ENCODE measurements at places on chromosomes 4 and X. TPM values are rescaled to one million over a fixed set of nuclear protein-coding genes. Genes with fewer than 3 reads are reported as not detected.

GRCh38 chrX:23901805-23902204 lies 5.9 kb downstream of the APOO start:
- DNase-seq = no peak

EMCN gene
- total RNA-seq = 5.2 TPM

DNA sequence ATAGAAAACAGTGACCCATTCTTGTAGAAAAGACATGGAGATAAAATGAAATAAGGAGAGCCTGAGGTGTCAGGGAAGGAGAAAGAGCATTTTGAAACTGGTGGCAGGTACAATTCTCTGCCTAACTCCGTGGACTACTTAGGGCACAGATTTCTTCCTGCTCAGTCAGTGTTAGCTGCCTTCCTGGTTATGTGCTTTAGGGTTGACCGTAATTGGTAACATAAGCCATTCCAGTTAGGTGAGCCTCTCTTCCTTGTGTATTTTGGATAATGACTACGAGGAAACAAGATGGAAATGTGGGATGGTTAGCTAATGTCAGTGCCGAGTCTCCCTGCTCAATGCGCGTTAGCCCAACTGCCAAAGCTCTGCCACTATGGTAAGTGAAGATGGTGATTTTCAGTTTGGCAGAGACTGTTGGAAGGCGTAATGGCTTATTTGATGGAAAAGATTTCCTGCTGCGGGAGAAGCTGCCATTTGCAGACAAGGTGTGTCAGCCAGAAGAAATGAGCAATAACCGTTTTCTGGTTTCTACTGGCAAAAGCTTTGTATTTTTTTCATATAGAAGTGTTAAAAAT lies 174.1 kb downstream of the CBR4 start:
- DNase-seq = peak; percentile 26

DNA sequence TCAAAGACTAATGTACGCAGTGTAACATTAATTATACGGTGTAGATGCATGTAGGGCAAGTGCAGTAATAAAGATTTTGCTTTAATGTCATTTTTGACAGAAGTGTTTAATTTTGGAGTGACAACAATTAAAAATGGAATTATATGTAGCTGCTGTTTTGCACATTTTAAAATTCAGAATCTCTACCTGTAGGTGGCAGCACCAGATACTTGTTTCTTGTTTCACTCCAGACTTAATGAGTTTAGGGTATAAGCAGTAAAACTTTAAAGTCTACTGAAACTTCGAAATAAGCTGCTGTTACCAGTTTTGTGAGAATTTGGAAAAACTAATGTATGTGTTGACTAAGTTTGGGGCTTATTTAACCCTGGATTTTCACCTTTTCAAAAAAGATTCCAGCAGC lies 144.9 kb downstream of the POLA1 start:
- peak; percentile 6 for DNase-seq

DNA sequence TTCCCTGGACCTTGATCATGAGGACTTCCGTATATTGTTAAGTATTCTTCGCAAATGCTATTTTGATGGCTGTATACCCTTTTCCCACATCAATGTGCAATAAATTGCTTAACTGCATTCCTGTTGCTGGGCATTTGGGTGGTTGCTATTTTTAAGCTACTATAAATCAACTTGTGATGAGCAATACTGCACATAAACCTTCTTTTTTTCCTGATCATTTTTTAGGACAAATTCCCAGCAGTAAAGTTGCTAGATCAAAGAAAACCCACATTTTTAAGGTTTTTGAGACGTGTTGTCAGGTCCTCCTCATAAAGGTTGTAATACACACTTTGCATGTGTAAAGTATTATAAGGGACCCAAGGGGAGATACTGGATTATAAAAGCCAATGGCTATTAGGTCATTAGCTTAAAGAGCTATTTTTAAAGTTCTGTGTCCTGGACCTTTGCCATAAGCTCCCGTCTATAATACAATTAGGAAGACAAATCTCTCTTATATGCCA lies 35.6 kb downstream of the LIMCH1 start:
- DNase-seq = no peak

GABRQ gene
- 1.6 TPM for total RNA-seq

GABRA4 gene
- 1.8 TPM for total RNA-seq

S100P gene
- 0.27 TPM for total RNA-seq

DNA sequence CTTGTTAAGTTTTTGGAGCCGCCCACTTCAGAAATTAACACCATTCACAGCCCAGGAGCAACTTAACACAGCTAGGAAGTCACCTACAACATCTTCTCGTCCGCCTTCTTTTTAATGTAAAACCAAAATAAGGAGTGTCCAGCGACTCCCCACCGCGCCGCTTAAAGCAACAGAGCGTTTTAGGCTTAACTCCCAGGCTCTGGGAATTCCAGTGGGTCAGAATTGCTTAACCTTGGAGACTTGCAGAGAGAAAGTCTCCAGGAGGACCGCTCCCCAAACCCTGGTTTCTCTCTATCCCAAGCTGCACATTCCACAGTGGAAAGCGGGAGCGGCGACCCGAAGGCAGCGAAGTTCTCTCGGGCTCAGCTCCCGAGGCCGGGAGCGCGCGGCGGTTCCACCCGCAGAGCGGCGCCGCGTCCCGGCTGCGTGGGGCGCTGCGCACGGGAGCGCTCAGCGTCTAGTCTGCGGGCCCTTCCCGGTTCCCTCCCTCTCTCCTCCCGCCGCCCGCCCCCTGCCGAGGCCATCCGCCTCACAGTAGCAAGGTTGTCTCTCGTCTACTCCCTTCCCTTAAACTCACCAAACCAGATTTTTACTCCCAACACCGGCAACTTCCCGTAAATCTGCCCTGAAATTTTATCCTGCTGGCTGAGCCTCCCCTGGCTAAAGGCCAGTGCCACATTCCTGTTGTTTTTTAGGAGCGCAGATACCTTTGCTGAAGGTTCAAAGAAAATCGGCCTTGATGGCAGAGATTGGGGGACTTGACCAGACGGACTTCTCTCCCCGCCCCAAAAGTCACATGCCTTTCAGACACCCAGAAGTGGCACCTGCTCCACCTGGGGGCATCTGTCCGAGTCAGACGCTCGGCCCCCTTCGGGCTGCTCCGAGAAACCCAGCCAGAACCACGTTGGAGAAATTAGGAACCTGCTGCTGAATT lies at the start of gene RBM47:
TSS of gene RBM47 (minus strand) at position 464 of the 934 bp plus-strand sequence. CDS start 190,971 bp downstream, outside the sequence.
- DNase-seq = peak; percentile 2

MAGEA9 gene
- not detected for total RNA-seq

- no peak for DNase-seq
Observed at GRCh38 chrX:77431227-77431626, 16.0 kb upstream of the FGF16 start.

- no peak for DNase-seq
Observed at GRCh38 chr4:10353110-10353509, 104.1 kb downstream of the ZNF518B start.

DNA sequence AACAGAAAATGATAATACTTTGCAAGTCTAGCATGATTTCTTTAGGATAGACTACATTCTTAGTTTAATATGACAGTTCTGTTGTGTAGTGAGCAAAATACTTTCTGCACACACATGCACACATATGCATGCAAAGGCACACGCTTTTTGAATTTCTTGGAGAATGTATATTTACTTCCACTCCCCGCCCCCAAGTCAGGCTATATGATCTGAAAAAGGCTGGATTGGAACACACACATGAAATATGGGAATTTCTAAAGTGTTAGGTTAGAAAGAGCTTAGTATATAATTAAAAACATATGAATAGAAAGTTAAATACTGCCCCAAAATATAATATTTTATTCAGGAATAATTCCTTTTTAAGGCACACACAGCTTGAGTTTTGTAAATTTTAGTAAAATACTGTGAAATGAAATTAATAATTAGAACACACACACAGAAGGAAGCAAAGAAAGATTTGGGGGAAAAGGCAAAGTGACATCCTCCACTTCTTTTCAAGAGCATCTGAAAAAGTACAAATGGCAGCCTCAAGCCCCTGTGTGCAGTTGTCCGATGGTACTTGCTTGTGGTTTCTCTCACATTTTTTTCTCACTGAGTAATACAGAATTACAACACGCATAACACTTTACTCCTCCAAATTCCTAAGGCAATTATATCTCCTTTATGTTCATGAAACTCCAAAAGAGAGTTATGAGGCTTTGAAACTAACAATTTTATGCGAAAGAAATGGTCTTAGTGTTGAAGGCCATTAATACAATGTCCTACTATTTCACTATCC lies 228.9 kb upstream of the ETNPPL start:
- DNase-seq = no peak

GPC3 gene
- 13.8 TPM for total RNA-seq

DNA sequence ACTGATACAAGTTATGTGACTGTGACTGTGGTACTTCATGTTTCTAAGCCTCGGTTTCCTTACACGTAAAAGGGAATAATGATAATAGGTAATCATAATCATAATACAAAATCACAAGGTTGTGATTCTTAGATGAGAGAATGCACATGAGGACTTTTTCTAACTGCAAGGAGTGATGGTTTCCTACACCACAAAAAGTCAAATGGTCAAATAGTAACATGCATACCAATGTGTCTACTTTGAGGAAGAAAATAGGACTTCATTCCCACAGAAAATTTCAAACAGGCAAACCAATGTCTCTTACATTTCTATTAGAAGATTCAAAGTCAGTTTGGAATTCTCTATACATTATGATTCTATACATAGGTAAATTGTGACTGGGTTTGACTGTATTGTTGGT lies 368.7 kb upstream of the FTHL17 start:
- DNase-seq = no peak

DNA sequence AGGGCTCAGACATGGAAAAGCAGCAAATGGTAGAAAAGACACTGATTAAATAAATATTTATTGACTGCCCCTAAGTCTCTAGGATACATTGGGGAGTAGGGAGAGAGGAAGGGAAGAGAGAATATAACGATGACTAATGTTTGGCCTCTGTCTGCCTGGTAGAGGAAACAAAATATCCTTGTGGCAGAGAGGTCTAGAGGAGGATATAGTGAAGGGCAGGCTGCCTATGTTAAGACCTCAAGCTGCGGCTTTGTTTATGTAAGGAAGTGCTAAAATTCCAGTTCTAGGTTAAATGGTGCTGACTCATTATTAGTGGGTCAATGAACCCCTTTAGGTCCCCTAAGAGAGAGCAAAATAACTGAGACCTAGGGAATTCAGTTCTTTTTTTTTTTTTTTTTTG lies 427.3 kb upstream of the FTHL17 start:
- no peak for DNase-seq

AMTN gene
- total RNA-seq = not detected

CLCN4 gene
- total RNA-seq = 44.0 TPM

GRCh38 chr4:158068068-158068467 lies 104.8 kb downstream of the GASK1B start:
- DNase-seq = no peak

UBE2D3 gene
- total RNA-seq = 238 TPM

DCAF12L2 gene
- 4.6 TPM for total RNA-seq

HERC6 gene
- total RNA-seq = 2.4 TPM

DNA sequence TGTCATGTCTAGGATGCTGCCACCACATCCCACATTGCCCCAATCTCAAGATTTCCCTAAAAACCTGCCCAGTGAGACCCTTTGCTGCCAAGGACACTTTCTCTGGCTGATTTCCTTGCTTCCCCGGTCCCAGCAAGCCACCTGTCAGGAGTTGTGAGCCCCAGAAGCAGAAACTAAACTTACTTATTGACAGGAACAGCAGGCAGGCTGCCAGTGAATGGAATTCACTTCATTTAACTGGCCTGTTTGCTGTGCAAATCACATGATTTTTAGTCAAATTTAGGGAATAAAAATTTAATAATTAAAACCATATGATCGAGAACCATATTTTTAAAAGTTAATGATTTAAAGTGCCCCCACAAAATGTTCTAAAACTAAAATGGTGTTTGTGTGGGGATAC lies 48.5 kb downstream of the MAMLD1 start:
- DNase-seq = no peak

FAM9A gene
- total RNA-seq = not detected

DNA sequence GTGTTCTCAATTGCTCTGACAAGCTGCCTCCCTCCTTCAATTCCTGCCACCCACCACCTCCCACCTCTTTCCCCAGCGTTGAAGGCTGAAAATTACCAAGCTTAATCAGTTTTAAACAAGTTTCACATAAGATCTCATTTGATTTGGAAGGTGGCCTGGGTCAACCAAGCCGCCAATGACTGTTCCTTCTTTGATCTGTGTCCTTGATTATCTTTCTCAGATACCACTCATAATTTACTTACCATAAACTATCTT lies 211.4 kb downstream of the SLIT2 start:
- DNase-seq = no peak

- no peak for DNase-seq
Observed at GRCh38 chrX:134679221-134679620, 20.9 kb upstream of the PLAC1 start.

GRCh38 chrX:45601052-45601451 lies 400.4 kb upstream of the DIPK2B start:
- DNase-seq = no peak

PLS3 gene
- total RNA-seq = 14.6 TPM

NUDT11 gene
- total RNA-seq = 41.6 TPM

PDGFC gene
- total RNA-seq = 23.0 TPM

KDR gene
- total RNA-seq = 17.7 TPM

PABPC1L2A gene
- total RNA-seq = 0.91 TPM

GRCh38 chr4:106529348-106530023 lies 160.9 kb upstream of the GIMD1 start:
- DNase-seq = no peak

SPANXC gene
- not detected for total RNA-seq

Measured in cerebellum (tissue), 4 donors.